GM23248 (cell line): ENCODE measurements at places on chromosomes 16 and 17. TPM values are rescaled to one million over a fixed set of nuclear protein-coding genes. Genes with fewer than 3 reads are reported as not detected.

DNA sequence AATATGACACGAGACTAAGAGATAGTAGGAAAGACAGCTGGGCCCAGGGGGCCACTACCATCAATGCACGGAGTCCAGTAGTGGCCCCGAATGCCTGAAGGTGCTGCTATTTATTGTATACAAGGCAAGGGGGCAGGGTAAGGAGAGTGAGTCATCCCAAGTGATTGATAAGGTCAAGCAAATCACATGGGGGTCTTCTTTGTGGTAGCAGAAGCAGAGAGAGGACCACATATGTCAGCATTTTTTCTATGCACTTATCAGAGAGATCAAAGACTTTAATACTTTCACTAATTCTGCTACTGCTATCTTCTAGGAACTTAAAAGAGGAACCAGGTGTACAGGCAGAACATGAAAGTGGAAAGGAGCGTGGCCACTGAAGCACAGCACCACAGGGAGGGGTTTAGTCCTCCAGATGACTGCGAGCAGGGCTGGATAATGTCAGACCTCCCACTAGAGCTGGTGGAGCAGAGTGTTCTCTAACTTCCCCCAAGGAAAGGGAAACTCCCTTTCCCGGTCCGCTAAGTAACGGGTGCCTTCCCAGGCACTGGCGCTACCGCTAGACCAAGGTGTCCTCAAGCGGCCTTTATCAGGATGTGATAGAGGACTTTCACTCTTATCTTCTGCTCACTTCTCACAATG is 26.4 kb upstream of the ARL4D start:
- no peak for DNase-seq

- DNase-seq, result peak; percentile 16
Observed at GRCh38 chr16:84785843-84786581, 33.8 kb upstream of the CRISPLD2 start.

GRCh38 chr17:6924208-6924607 is 71.6 kb upstream of the ALOX12 start:
- DNase-seq, result peak; percentile 13

GRCh38 chr16:67461600-67462278 is 19.2 kb downstream of the ATP6V0D1 start:
- no peak for DNase-seq

- DNase-seq, result no peak
Observed at GRCh38 chr16:85424260-85425073, 188.7 kb upstream of the GSE1 start.

The PIRT gene
- not detected in 2 replicates for total RNA-seq

The SPNS3 gene
- total RNA-seq, result not detected in 2 replicates

DNA sequence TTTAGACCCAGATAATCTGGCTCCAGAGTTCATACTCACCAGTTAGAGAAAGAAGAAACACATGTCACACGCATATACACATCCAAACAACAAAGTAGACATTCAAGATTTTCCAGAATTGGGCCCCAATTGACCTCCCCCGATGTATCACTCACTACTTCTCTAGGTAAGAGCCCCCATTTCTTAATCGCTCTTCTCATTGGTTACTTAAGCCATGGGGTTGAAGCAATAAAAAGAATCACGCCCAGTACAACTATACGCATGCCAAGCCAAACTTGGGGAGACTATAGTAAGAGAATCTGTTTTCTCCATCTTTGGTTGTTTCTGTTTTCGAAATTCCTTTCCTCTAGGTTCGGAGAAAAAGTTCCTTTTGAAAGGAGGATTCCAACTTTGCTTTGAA is 565 bp downstream of the DDX52 start:
- peak; percentile 72 for DNase-seq

DNA sequence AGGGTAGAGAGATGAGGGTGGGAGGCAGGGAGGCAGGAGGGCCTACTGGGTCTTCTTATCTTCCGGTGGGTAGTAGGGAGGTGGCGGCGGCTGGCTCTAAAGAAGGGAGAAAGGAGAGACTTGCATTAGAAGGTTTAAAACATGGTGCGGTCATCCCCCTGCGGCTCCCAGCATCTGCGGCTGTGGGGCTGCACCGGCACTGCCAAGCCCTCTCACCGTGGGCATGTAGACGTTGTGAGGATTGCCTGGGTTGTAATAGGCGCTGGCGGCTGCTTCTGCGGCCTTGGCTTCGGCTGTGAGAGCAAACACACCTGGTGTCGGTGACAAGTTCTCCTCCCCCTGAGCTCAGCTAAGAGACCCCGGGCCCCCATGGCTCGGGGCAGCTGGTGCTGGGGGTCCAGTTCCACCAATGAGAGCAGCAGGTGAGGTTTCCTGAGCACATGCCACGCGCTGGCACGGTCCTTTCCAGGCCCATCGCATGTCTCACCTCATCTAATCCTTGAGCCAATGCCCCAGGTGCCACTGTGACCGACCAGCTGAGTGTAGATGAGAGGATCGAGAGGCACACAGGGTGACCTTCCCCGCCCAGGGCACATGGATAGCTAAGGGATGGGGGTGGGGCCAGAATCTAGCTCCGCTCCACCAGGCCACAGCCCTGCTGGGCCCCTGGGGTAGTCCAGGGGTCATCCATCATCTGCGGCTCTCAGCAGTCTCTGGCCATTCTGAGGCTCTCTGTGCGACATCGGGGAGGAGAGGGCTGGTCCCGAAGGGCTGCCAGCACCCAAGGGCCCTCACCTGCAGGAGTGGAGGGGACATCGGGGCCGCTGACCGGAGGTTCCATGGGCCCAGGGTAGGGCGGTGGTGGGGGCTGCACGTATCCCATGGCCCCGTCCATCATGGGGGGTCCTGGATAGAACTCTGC is 2.7 kb upstream of the UNC13D start:
- DNase-seq, result no peak

GRCh38 chr17:57832314-57833178 is 17.3 kb downstream of the MRPS23 start:
- no peak for DNase-seq

- peak; percentile 89 for DNase-seq
Observed at GRCh38 chr17:44779211-44780025, 20.6 kb downstream of the ADAM11 start.

DNA sequence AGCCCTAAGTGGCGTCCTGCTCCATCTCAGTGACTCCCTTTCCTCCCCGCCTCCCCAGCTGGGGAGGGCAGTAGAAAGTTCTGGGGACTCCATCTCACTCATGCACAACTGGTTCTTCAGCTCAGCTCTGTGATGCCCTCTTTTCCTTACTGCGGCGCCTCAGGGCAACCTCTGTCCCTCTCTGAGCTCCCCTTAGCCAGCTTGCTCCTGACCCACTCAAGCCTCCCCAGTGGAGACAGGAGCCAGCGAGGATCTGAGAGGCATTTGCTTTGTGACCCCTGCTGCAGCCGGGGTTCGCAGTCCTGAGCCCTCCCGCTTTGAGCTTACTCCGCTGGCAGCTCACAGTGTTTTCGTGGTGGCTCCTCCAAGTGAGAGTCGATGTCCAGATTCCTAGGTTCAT is 6.2 kb upstream of the MRC2 start:
- DNase-seq, result no peak

The GAS2L2 gene
- total RNA-seq, result not detected in 2 replicates

The MCRIP1 gene
- total RNA-seq, result 102 and 135 TPM in 2 replicates

The TEX2 gene
- 37.0 and 39.8 TPM in 2 replicates for total RNA-seq

GRCh38 chr16:50699326-50700159 is 6.1 kb downstream of the NOD2 start:
- peak; percentile 75 for DNase-seq

- no peak for DNase-seq
Observed at GRCh38 chr16:80058214-80058613, 457.7 kb upstream of the MAF start.

DNA sequence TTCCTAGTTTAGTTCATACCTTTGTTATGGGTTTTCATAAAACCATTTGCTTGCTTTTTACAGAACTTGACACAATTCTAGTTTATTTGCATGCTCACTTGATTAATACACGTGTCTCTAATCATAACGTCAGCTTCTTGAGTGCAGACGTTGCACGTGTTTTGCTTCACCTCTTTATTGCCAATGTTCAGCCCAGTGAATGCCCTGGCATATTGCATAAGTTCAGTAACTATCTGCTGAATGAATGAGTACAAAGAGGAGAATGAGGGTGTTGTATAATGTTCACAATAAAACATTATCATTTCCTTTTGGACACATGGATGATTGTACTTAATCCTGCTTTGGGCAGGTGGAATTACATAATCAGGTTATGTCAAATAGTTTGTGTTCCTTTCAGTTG is 519.8 kb downstream of the HS3ST4 start:
- DNase-seq, result no peak

The HOXB9 gene
- not detected in 2 replicates for total RNA-seq

DNA sequence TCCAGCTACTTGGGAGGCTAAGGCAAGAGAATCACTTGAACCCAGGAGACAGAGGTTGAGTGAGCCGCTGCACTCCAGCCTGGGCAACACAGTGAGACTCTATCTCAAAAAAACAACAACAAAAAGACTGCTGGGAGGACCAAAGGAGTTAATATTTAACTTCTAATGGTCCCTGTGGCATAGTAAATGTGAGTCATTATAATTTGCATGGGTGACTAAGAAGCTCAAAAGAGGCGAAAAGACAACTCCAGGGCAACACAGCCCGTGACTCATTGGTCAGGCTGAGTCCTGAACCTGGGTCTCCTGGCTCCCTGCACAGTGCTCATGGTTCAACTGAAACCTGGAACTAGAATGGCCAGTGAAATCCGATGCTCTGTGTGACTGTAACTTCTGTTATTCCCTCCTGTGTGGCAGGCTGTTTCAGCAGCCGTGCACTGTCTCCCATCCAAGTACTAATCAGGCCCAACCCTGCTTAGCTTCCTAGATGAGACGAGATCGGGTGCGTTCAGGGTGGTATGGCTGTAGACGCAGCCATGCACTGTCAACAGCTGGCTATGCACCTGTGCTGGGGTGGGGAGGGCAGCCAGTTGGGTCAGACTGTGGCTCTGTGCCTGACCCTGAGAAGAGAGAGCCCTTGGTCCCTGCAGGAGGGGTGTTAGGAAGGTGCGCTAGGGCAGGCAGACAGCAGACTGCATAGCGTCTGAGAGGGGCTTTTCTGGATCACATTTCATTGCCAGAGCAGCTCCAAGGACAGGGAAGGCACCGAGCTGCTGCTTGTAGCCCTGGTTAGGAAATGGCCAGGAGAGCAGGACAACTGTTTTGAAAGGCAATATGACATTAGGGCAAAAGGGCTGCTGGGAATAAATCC is 14.5 kb upstream of the GPRC5C start:
- DNase-seq, result peak; percentile 88

DNA sequence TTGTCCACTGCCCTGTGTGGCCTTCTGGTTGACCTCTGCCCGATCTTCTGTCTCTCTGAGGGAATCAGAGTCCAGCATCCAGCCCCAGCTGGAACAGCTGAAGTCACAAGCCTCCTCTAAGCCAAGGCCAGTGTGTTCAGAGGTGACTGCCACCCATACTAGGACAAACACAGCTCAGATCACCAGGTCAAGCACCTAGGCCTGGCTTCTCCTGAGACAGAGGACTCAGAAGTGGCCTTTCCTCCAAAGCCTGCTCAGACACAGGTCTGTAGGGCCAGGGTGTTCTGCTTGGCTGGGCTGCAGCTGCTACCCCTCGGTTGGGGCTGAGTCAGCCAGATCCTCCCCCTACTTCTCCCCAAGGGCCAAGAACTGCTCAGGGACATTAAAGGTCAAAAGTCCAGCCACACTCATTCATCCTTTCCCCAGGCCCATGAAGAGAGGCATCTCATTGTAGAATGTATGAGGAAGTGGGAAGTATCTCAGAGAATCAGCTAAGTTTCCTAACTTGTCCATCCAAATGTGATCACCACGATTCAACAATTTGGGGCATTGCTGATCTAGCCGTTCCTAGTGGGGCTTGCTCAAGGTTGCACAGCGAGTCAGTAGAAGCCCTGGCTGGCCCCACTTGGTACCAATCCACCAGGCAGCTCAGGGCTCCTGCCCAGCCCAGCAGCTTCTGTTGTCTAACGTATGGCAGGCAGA is 7.6 kb downstream of the SLC46A1 start:
- peak; percentile 33 for DNase-seq

GRCh38 chr17:58187063-58187462 is 5.5 kb upstream of the EPX start:
- DNase-seq, result no peak

The SSTR5 gene
- not detected in 2 replicates for total RNA-seq

DNA sequence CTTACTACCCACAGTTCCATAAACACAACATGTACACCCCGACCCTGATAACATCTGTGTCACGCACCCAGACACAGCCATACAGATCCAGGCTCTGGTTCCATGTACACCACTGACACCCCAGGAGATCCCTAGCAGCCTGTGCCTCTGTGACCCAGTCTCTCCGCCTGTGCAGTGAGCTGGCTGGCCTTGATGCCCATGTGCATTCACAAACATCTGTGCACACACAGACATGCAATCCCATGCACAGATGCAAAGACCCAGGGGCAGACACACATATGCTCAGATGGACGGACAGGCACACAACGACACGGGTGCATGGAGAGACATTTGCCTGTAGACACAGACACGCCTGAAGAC is 4.1 kb downstream of the CCDC102A start:
- no peak for DNase-seq
